ENCODE measurements at places on chromosomes 12 and 14.

GRCh38 chr12:132061641-132062430 lies 82.3 kb downstream of the DDX51 start:
- DNase-seq, result no peak

DNA sequence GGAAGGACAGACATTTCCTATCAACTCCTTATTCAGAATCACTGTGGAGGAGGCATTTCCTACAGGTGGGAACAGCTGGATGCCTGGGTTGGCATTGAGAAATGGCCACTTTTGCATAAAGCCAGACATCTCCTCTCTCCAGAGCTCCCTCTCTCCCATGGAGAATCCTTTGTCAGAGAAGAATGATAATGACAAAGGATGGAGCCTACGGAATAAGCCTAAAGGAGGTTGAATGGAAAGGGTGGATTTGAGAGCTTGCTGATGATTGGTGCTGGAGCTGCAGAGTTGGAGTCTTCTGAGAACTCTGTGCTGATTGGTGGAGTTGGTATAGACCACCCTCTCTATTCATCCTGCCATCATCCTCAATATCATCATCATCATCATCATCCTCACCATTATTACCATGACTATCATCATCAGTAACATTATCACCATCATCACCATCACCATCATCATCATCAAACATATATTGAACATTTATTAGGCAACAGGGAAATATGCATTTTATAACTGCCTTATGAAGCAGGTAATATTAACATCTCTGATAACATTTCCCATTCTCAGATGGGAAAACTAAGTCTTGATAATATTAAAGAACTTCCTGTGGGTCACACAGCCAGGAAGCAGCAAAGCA lies 89.2 kb upstream of the HSPB8 start:
- no peak for DNase-seq

DNA sequence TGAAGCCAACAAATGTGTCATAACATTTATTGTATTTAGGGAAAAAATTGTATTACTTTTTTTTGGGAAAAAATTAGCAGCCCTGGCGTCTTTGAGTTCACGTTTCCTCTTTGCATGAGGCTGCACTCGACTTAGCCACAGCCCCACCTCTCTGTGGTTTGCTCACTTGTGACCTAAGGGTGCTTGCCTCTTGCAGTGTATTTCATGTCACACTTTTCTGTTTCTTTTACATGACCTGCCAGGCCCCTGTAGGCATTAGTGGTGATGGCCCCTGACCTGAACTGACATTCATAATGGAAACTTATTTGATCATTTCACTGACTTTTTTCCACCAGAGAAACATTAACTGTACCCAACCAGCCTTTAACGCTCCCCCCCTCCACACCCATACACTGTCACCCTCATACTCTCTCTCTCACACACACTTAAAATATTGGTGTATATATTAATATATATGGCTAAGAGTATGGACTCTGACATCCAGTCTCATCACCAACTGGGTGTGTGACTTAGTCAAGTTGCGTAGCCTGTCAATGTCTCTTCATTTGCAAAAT lies 122.9 kb downstream of the PRKCH start:
- DNase-seq, result peak; percentile 53

DNA sequence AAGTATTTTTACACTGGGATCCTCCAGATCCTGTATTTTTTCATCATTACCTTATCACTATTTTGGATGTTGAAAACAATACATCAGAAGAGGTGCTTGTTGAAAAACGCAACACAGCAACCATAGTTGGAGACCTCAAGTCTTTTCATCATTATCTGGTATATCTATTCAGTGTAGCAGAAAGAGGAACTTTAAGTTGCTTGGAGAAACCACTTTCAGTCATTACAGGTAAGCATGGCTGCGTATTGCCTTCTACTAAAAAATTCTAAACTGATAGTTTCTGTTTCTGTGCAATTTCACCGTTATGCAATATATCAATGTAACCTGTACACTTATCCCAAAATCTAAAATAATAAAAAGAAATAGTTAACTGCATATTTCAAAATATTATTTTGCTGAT lies 32.2 kb upstream of the PTPRQ start:
- DNase-seq, result no peak

GRCh38 chr12:89427508-89428156 lies 75.3 kb upstream of the DUSP6 start:
- no peak for DNase-seq

DNA sequence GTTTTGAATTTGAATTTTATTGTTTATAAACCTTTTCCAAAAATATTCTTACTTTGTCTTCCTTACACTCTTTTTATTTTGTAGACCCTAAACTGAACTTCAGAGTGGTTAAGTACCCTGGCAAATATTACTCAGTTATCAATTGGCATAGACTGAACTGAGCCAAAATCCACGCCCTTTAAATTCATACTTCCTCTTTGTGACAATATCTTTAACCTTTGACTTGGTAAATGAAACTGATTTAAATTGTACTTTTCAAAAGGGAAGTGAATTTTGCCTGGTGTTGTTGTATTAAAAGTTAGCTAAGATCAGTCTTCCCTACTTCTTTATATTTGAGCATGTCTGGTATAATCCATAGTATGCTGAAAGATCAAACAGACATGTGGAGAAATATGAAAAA lies 184.3 kb upstream of the USP15 start:
- no peak for DNase-seq

DNA sequence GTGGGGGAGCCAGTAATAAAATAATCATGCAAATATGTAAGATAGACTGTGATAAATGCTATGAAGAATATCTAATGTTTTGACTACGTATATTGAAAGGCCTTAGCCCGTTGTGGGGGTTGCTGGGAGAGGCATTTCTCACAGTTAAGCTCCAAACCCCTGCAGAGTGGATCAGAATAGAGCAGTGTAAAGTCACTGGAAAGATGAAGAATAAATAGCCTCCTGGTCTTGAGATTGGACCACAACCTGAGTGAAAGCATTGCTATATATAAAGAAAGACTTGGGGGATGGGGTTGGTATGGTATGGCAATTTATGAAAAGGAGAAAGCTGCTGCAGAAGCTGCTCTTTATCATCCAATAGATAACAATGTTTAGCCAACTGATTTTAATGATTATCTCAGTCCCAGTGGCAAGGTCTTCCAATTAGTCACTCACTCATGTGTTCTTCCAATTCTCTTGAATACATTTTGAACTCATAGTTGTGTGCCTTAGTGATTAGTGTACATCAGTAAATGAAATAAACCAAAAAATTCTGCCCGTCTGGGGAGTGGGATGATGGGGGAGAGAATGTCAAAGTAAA lies 10.2 kb downstream of the PLEKHA5 start:
- DNase-seq, result no peak

- DNase-seq, result no peak
These were observed 941.9 kb downstream of the NRXN3 start for GRCh38 chr14:79111987-79112501.

GRCh38 chr14:32560209-32560857 lies 231.2 kb downstream of the AKAP6 start:
- no peak for DNase-seq

GRCh38 chr14:93903342-93904184 lies 23.6 kb upstream of the FAM181A start:
- no peak for DNase-seq

DNA sequence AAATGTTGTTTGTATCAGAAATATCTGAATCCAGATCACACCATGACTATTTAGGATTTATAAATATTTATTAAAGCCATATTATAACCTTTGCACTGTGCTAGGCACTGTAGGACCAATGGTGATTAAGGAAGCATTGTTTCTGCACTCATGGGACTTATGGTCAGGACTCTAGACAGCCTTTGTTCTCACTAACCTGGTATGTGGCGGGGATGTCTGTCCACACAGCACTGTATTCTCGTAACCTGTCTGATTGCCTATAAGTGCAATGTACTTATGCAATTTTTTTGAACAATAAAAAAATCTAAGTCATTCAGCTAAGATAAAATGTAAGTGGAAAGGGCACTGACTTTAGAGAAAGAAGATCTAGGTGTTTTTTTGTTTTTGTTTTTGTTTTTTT lies 6.7 kb upstream of the SSPN start:
- DNase-seq, result no peak

DNA sequence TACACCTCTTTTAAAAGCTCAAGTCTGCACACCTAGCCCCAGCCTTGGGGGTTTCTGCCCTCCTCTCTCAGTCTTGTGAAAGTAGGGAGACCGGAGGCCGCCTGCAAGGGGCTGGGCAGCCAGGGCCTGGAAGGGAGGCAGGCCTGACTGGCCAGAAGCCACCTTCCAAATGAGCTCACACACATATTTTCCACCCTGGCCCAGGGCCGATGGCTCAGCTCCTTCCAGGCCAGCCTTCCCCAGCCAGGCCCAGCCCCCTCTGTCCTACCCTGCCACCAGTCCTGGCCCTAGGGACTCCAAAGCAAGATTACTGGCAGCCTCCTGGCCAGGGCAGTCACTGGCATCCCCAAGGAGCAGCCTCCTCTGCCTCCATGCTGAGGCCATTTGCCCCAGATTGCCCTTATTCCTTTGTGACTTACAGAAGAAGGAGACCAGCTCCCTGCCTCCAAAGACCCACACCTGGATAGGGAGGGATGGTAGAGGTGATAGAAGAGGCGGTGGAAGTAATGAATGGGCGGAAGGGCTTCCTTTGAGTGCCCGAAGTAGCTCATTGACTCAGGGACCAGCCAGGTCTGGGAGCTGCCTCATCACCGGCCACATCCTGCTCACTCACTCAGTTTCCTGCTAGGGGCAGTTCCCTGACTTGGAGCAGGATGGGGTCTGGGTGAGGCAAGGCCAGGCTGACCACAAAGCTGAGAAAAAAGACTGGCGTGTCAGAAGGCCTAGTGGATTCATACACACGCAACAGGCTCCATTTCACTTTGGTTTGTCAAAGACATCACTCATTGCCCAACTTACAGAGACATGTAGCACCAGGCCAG lies 14.8 kb downstream of the MMP14 start:
- no peak for DNase-seq

GRCh38 chr14:68282479-68283377 lies 463.1 kb downstream of the RAD51B start:
- DNase-seq, result no peak

DNA sequence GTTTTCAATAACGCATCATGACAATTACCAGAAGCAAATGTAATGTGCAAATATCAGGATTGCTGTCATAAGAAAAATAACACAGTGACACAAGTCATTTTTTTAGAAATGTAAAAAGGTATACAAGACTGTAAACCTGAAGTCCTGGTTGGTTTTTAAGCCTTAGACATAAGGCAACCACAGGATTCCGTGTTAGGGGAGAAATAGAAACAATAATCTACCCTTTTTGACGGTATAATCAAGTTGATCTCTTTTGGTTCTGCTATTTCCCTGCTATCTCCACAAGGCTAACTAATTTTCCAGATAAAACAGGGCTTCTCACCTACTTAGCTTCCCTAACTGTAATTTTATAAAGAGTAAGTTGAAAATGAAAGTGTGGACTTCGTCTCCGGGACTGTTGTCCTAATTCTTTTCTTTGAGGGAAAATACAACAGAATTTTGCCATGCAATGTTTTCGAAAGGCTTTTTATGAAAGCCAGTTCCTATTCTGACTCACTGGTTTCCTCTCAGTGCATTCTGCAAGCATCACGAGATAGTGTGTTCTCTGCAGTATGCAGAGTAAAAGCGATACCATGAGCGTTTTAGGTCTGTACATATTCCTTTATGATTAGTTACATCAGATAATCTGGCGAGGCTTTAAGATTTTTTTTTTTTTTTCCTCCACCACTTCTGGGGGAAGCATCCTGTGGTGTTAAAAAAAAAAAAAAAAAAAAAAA lies 10.6 kb downstream of the MYO1H start:
- DNase-seq, result no peak

- no peak for DNase-seq
These were observed 3.1 kb upstream of the MFAP5 start for GRCh38 chr12:8665759-8666158.

DNA sequence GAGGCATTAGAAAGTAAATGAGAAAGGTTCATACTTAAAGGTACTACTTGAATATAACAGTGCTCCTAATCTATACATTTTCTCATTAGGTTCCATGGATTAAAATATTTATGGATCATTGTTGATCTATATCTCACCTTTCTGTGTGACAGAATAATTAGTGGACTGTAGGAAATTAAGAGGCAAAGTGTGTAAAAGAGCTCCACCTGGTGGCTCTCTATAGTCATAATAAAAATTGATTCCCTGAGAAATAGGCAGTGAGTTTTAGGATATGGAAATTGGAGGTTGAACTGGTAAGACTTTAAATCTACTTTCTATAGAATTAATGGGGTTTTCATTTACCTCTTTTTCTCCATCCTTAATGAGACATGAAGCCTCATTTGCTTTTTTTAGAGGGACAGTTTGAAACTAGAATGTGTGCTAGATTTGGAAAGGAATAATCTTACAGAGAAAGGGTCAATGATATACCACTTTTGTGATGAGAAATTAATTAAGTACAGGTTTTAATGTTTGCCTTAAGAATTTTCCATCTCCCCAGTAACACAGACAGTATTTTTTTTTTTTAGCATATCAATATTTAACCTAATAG lies 11.8 kb upstream of the DERA start:
- no peak for DNase-seq

DNA sequence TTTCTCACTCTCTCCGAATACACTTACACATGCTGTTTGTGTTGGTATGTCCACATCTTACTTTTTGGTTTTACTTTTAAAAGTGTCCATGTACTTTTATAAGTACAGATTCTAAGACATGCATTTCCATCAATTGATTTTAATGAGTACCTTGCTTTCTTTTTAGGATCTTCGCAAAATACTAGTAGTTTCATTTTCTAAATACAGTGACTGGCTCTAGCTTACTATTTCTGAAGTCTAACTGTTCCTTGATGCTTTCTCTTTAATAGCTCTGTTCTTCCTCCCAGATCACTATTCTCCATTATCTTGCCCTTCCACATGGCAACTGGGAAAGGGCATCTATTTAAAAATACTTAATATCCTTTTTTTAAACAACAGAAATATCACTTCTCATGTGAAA lies 164.1 kb downstream of the KITLG start:
- no peak for DNase-seq

- no peak for DNase-seq
These were observed 662 bp upstream of the BATF start for GRCh38 chr14:75521415-75522199.

DNA sequence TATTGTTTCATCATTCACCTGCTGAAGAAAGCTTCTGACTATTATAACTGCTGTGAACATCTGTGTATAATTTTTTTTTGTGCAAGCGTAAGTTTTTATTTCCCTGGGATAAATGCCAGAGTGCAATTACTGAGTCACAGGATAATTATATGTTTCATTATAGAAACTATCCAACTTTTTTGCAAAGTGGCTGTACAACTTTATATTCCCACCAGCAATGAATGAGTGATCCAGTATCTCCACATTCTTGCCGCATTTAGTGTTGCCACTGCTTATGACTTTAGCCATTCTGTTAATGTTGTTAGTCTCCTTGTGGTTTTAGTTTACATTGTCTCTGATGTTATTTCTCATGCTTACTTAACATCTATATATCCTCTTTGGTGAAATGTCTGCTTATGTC lies 88.1 kb upstream of the CCDC175 start:
- DNase-seq, result no peak

DNA sequence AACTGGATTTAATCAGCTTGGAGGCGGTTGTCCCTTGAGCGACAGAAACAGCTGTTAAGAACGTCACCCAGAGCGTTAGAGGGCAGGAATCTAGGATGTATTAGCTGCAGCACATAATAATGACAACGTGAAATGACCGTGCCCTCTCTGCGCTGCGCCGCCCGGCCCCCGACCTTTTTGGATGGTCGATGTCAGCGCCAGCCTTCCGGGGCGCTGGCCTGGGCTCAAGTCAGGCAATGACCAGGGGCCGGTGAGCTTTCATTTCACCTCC lies 427 bp upstream of the TMEM120B start:
- DNase-seq, result no peak

GRCh38 chr12:87728931-87729593 lies 300.1 kb downstream of the C12orf50 start:
- DNase-seq, result no peak

Data from stimulated activated CD8-positive, alpha-beta memory T cell treated with anti-CD3 and anti-CD28 coated beads, Interleukin-4, amount 100 ng/mL, for 1 hour (primary cell).